ENCODE measurements at places on chromosomes 5 and 9. TPM values are rescaled to one million over a fixed set of nuclear protein-coding genes. Genes with fewer than 3 reads are reported as not detected.

GRCh38 chr5:73709536-73710129, 83.6 kb downstream of the ARHGEF28 start:
- no peak for DNase-seq

DNA sequence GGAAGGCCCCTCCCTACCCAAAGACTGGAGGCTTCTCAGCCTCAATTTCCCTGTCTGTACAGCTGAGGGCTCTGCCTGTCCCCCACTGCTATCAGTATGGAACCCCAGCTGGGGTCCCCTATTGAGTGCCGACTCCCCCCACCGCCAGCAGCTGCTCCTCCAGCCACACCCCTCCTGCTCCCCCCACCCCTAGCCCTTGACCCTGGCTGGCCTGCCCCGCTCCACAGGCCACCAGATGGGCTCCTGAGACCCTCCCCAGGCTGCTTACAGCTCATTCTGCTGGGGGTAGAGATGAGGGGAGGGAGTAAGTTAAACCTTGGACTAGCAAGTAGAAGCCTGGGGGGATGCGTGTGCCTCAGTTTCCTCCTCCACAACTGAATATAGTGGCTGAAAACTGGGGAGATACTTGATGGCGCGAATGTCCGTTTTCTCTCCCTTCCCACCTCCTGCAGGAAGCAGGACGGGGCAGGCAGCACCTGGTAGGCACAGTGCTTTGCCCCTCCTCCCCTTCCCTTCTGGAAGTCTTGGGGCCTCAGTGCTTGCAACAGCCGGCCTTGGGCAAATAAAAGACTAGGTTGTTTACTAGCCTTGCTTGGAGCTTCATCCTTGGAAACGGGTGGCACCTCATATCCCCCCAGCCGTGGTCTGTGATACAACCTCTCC, 19.1 kb downstream of the URM1 start:
- no peak for DNase-seq

DNA sequence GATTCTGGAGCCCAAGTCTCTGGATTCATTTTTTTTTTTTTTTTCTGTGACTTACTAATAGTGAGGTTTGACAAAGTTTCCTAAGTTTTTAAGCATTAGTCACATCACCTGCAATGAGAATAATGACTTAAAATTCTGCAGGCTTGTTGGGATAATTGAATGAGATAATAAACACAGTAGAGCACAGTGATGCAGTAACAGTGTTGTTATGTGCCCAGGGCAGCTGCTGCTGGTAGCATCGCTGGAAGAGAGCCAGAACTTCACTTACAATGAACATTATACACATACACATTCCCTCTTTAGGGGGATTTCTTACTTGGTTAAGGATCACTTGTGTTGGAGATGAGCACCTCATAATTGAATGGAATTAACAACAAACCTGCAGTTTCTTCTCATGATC, 78.9 kb downstream of the ALDH7A1 start:
- DNase-seq, result no peak

GRCh38 chr9:70635790-70636189, 221.3 kb upstream of the KLF9 start:
- no peak for DNase-seq

DNA sequence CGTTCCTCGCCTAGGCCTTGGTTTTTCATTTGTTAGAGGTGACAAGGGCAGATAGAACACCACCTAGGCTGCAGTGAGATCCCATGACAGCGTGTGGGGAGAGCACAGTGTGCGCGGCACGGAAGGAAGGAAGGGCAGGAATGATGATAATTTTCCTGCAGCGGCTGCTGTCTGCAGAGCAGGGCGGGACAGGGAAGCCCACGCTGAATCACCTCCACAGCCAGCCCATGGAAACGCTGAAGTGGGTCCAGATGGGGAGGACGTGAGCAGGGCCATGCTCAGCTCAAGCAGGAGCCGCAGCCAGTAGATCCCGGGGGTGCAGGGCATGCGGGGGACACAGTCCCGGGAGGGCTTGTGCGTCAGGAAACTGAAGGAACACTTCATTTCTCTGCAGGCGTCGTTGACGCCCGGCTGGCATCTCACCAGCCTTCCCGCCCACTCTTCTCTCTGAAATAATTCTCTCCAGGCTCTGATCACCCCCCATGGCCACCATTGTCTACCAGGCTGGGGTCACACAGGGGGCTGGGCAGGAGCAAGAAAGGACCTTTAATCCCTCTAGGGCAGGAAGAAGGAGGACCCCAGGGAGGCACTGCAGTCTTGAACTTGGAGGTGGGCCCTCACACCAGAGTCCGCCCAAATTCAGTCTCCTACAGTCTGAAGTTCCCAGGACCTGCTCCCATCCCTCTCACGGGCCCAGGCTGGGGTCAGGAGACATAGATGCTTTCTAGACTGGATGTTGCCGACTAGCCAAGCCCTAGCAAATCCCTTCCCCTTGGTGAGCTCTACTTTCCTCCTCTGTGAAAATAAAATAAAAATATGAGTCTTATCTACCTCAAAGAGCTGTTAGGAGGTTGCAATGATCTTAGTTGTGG, 20.9 kb upstream of the SYNPO start:
- no peak for DNase-seq

GRCh38 chr5:540906-541538, 16.8 kb upstream of the SLC9A3 start:
- DNase-seq, result no peak

LHX3 gene
- not detected for total RNA-seq

ZBTB6 gene
- 9.3 TPM for total RNA-seq

TXNDC8 gene
- not detected for total RNA-seq

F2RL2 gene
- 0.10 TPM for total RNA-seq

ISCA1 gene
- total RNA-seq, result 39.0 TPM
